Activated CD8-positive, alpha-beta memory T cell treated with anti-CD3 and anti-CD28 coated beads for 48 hours (primary cell): ENCODE measurements at places on chromosomes 4 and X.

- DNase-seq = no peak
Observed at GRCh38 chr4:123024710-123025109, 102.3 kb upstream of the NUDT6 start.

- DNase-seq = no peak
Observed at GRCh38 chr4:14157262-14157661, 529.7 kb upstream of the BOD1L1 start.

GRCh38 chr4:88599714-88600113 is 7.4 kb downstream of the HERC3 start:
- no peak for DNase-seq

DNA sequence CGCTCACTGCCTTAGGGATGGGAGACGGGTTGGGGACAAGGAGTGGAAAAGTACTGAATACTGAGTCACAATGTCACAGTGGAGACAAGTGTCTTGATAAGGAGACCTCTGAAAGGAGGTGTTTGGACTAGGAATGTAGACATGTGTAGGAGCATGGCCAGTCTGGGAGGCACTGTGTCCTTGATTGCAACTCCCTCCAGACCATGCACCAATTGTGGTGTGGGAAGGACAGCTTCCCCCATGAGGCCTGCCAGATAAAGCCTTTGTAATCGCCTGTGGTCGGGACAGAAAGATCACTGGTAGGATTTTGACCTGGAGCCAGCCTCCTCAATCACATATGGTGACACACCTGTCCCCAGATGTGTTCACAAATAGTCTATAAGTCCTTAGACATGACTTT is 64.1 kb downstream of the USP38 start:
- DNase-seq = no peak

GRCh38 chr4:141921293-141921692 is 284.9 kb downstream of the IL15 start:
- no peak for DNase-seq

- DNase-seq = no peak
Observed at GRCh38 chrX:29652484-29652883, 562.9 kb upstream of the MAGEB2 start.

DNA sequence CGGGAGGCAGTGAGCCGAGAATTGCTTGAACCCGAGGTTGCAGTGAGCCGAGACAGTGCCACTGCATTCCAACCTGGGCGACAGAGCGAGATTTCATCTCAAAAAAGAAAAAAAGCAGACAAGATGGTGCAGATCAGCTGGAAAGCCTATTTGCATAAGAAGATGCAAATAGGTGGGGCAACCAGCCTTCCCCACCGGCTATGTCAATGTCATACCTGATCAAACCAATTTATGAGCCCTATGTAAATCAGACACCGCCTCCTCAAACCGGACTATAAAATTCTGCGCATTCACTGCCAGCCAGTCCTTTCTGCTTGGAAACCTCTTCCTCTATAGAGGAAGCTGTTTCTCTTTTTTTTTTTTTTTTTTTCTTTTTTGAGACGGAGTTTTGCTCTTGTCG is 64.5 kb upstream of the CHRNA9 start:
- no peak for DNase-seq

- DNase-seq = no peak
Observed at GRCh38 chr4:86401826-86402225, 42.0 kb upstream of the MAPK10 start.

GRCh38 chr4:185405296-185405999 is 8.8 kb downstream of the ANKRD37 start:
- no peak for DNase-seq

DNA sequence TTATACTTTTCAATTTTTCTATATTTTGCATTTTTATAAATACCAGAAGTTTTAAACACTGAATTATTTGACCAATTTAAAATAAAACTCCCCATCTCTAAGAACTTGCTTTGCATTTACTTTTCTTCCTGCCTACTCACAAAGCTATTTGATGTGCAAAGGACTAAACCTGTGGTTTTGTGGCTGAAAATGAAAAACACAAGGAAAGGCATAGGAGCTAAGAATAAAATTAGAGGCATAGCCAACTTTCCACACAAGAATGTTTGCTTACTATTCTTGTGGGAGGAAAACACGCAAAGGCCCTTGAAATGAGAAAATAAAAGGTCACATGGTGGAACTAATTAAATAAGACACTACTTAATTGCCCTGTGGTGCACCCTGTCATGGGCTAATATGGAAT is 221.2 kb downstream of the KLHL13 start:
- DNase-seq = no peak

- no peak for DNase-seq
Observed at GRCh38 chr4:187010052-187010451, 286.4 kb upstream of the FAT1 start.

GRCh38 chr4:3522326-3522640 is 9.9 kb downstream of the LRPAP1 start:
- no peak for DNase-seq

DNA sequence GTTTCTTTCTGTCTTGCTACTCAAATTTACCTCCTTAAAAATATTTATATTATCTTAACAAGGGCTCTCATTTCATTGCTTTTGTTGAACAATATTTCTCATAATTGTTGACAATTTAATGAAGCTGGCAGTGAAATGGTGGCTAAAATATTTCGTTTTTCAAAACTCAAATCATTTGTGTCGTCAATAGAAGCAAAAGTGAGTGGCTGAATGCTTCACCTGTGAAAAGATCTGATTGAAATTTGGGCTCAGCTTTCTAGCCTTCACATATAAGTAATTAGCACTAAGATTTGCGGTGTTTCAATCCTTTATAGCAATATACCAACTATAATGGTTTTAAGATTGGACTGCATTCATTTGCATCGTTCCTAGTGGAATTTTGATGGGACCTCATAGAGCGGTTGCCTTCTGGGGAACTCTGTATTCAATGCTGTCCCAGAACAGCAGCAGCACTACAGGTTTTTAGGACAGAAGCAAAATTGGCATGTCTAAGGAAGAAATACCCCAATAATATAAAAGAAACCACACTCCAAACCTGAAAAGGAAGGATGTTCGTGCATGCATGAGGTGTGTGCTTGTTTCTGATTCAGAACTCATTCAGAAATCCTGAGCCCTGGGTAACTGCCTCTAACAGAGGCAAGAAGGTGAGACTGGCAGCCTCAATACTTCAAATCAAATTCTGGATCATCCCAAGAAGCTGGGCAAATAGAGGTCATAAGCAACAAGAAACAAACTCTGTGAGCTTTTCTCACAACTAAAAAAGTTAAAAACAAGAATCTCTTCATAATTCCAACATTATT is 2.5 kb downstream of the CXCL1 start:
- DNase-seq = no peak

DNA sequence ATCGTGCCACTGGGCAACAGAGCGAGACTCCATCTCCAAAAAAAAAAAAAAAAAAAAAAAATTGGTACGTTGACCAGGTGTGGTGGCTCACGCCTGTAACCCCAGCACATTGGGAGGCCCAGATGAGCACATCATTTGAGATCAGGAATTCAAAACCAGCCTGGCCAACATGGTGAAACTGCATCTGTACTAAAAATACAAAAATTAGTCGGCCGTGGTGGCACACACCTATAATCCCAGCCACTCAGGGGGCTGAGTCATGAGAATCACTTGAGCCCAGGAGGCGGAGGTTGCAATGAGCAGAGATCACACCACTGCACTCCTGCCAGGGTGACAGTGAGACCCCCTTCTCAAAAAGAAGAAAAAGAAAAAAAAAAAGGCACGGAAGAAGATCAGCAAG is 24.5 kb downstream of the RBMX start:
- DNase-seq = no peak

GRCh38 chr4:155042014-155042413 is 166.4 kb upstream of the NPY2R start:
- DNase-seq = no peak

GRCh38 chr4:2790583-2791517 is 2.0 kb upstream of the SH3BP2 start:
- DNase-seq = no peak

GRCh38 chrX:9845578-9845952 is 59.3 kb downstream of the SHROOM2 start:
- DNase-seq = no peak

DNA sequence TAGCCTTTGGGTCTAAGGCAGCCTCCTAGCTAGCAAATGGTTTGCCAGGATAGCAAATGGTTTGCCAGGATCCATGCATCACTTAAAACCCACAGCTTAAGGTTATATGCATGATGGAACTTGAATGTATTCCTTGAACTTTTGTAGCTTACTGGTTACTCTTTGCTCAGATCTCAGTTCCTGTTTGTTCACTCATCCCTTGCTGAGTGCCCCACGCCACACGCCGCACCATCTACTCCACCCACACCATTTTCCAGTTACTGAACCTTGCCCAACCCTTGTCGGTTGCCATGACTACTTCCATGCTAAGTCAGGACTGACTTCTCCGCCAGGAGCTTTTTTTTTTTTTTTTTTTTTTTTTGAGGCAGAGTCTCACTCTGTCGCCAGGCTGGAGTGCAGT is 29.5 kb upstream of the XIAP start:
- no peak for DNase-seq

DNA sequence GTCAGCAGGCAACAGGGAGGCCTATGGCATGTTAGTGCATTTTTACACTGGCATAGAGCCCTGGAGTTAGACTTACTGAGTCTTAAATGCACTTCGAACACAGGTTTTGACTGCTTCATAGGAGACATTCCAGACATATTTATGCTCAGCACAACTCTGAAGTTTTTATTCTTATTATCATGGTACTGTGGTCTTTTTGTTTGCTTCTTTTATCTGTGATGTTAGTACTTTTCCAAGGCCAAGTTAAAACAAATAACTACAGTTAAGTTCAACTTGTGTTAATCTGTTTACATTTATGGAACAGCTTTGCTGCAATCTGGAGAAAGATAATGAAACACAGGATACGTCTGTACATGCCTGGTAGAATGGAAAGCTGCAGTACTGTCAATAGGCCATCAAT is 76.5 kb downstream of the COL4A5 start:
- no peak for DNase-seq
